ENCODE measurements at places on chromosomes 2 and 18. TPM values are rescaled to one million over a fixed set of nuclear protein-coding genes. Genes with fewer than 3 reads are reported as not detected.

The FOXD4L1 gene
- total RNA-seq: not detected

The CAMKMT gene
- total RNA-seq: 5.9 TPM

The TXNDC2 gene
- total RNA-seq: not detected

The SLC14A1 gene
- total RNA-seq: 0.09 TPM

The MAP2 gene
- total RNA-seq: 9.2 TPM

The GALNT3 gene
- total RNA-seq: 0.09 TPM

The TM4SF20 gene
- not detected for total RNA-seq

The LYPD6 gene
- total RNA-seq: 1.8 TPM

The MROH2A gene
- not detected for total RNA-seq

The ARHGAP15 gene
- total RNA-seq: not detected

The GPR45 gene
- not detected for total RNA-seq

The TNS1 gene
- total RNA-seq: 27.4 TPM

The REG3G gene
- total RNA-seq: not detected

The ALPP gene
- total RNA-seq: not detected

The ZSWIM2 gene
- total RNA-seq: not detected

The ILKAP gene
- total RNA-seq: 20.8 TPM

The DTYMK gene
- 42.6 TPM for total RNA-seq

The GCG gene
- not detected for total RNA-seq

The PRSS56 gene
- not detected for total RNA-seq

The TNP1 gene
- not detected for total RNA-seq

The ADD2 gene
- 4.3 TPM for total RNA-seq

The TUBA3D gene
- not detected for total RNA-seq

The GALM gene
- total RNA-seq: 10.1 TPM

The EIF2AK2 gene
- total RNA-seq: 17.5 TPM

The ZNF142 gene
- total RNA-seq: 6.5 TPM

The ZSCAN30 gene
- total RNA-seq: 9.6 TPM

The ECEL1 gene
- total RNA-seq: not detected

The FIGN gene
- 1.3 TPM for total RNA-seq

The PJVK gene
- total RNA-seq: 0.66 TPM

The FBLN7 gene
- 1.2 TPM for total RNA-seq

The ABHD1 gene
- under 0.01 TPM for total RNA-seq

The NEURL3 gene
- not detected for total RNA-seq

The CKAP2L gene
- total RNA-seq: 3.0 TPM

The UGT1A4 gene
- not detected for total RNA-seq

The CABYR gene
- 1.6 TPM for total RNA-seq

The GRB14 gene
- total RNA-seq: 2.1 TPM

The CPLX4 gene
- total RNA-seq: not detected

The PDCD1 gene
- total RNA-seq: not detected

The ASPRV1 gene
- 0.09 TPM for total RNA-seq

The HES6 gene
- total RNA-seq: 2.3 TPM

The SP5 gene
- not detected for total RNA-seq

All from endothelial cell of coronary artery (primary cell).